ENCODE measurements at places on chromosomes 4 and X.

DNA sequence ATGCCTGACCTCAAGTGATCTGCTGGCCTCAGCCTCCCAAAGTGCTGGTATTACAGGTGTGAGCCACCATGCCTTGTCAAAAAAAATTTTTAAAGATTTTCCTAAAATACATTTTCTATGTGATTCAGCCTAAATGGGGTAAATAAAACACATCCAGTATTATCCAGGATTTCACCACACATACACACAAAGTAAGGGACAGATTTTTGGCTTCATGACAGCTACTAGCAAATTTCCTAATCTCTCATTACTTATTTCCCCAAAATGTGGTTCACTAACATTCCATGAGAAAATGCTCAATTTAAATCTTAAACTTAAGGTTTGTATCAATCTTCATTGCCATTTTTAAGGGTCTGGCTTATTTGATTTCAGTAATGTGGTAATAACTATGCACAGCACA lies 348.5 kb upstream of the INTU start:
- no peak for DNase-seq

- no peak for DNase-seq
These were observed 703 bp upstream of the FTSJ1 start for GRCh38 chrX:48475296-48475695.

DNA sequence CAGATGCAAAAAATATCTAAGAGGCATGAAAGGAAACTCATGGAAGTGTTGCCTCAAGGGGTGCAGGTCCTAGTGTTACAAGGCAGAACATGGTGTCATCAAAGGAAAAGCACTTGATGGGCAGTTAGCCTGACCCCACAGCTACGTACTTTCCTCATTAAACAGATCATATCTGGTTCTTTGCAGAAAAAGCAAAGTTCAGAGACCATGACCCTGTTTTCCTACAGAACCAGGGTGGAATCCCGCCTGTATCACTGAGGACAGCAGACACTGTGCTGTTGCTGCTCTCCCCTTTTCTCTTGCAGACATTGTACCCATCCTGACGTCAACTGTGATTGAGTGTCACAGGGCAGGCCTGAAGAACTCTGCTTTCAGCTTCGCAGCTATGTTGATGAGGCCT lies 91.7 kb downstream of the RFC1 start:
- DNase-seq, result no peak

GRCh38 chr4:83334425-83335241 lies at the start of gene HPSE:
HPSE (minus strand) TSS chr4:83334848; CDS start chr4:83334782, 66 bp downstream.
- DNase-seq, result peak; percentile 5

GRCh38 chr4:164799410-164799809 lies 45.5 kb downstream of the SMIM31 start:
- DNase-seq, result no peak

GRCh38 chrX:46236411-46236810 lies 308.8 kb downstream of the ZNF674 start:
- DNase-seq, result no peak

- no peak for DNase-seq
These were observed 42.0 kb downstream of the SRPX2 start for GRCh38 chrX:100685997-100686305.

DNA sequence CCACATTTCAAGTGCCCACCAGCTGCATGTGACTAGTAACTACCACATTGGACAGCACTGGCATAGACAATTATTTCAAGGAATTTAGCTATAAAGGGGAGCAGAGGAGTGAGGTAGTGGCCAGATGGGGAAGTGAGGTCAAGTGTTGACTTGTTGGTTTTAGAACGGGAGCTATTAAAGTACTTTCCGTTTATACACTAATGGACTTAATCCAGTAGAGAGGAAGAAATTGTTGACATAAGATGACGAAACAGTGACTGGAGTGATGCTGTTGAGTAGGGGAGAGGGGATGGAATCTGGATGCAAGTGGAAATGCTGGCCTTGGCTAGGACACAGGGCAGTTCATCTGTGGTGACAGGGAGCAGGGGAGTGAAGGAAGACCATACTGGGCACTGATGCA lies 154.4 kb downstream of the AMMECR1 start:
- no peak for DNase-seq

DNA sequence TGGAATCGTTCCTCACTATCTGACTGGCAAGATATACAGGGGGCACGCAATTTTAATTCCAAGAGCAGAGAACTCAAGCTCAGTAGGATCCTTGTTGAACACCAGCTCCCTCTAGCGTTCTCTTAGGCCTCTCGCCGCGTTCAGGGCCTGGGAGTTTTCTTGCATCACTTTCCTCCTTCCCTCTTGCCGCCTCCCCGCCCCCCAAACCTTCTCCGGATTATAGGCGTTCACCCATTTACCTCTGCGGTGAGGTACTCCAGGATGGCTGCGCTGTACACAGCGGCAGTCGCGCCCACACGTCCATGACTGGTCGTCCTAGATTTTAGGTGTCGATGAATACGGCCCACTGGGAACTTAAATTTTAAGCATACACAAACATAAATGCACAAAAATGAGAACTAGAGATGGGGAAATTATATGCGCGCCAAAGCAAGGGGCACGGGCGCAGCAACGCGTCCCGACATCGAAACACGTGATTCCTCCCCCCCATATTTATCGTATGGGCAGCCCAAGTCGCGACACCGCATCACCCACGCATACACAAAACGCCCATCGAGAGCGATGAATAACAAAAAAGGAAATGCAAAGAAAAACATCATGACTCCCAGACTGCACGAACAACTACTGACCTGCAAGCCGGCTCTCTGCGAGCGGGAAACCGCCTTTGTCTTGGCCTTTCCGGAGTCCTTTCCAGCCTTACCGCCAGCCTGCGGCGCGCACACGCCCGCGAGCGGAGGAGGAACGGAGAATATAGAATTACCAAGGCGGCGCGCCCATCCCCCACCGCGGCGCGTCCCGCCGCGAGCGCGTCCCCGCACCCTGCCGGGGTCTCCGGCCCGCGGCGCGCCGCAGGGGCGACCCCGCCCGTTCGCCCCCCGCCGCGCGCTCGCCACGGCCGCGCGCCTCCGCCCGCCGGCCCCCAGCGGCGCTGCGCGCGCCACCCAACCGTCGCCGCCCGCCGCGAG lies 759 bp downstream of the H2AZ1 start:
- DNase-seq, result peak; percentile 34

- no peak for DNase-seq
These were observed 66.6 kb upstream of the SLIT2 start for GRCh38 chr4:20185103-20185502.

DNA sequence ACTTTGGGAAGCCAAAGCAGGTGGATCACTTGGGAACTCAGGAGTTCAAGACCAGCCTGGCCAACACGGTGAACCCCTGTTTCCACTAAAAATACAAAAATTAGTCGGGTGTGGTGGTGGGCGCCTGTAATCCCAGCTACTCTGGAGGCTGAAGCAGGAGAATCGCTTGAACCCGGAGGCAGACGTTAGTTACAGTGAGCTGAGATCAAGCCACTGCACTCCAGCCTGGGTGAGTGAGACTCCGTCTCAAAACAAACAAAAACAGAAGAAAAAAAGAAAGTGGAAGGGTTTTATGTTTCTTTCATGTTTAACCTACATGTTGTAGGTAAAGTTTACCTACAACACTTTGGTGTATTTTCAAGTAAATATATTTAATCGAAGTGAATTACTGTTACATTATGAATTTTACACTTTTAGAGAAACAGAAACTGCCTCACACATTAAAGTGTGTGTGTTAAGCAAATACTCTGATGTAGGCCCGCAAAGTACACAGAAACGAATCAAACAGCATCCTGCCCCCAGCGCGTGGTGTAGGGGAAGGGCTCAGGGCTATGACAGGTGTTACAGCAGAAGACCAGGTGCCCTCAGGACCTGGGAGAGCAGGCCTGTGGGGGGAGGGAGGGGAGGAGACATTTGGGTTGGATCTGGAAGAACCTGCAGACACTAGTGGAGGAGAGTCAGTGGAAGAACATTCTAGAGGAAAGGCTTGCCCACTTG lies 39.0 kb downstream of the PTTG2 start:
- no peak for DNase-seq

GRCh38 chrX:105821471-105822121 lies 743 bp upstream of the NRK start:
- DNase-seq, result no peak

DNA sequence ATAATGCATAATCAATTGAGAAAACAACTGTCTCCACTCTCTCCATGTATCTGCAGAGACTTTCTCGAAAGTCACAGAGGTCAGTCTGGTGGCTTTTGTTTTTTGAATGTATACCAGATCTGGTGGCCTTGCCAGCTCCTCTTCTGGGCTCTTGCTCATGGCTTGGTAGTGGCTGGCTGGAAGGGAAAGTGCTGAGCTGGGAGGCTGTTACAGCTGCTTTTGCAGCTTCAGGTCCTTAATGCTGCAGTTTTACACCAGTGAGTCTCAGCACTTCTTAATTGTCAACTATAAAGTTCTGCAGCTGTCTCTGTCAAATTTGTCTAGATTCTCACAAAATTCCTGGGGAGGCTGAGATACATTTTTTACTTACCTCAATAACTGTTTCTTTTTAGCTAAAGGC lies 390.0 kb downstream of the GRXCR1 start:
- no peak for DNase-seq

- DNase-seq, result no peak
These were observed 279.3 kb upstream of the DIPK2B start for GRCh38 chrX:45479835-45480422.

DNA sequence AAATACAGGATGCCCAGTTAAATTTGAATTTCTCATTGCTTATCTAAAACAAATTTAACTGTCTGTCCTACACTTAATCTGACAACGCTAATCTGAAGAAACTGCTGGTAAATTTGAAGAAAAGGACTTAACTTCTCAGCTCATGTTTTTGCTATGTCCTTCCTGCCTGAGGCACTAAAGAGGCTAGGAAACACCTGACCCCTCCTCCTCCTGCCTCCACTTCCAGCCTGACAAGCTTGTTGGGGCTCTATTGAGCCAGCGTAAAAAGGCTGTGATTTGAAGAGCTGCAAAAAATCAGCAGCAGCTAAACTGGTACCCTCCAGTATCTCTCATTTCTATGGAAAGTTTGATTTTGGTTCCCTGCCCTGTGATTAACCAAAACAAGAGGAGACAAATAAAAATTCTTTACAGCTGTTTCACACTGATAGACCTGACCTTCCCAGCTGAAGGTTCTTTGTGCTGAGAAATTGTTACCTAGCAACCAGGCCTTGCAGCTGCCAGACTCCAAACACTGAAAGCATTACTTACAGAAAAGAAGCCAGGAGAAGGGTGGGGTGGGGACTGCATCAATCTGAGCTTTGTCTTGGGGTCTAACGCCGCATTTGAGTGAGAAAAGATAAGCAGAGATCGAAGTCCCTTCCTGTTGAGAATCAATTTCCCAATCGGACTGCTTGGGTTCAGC lies 35.0 kb downstream of the DCX start:
- no peak for DNase-seq

DNA sequence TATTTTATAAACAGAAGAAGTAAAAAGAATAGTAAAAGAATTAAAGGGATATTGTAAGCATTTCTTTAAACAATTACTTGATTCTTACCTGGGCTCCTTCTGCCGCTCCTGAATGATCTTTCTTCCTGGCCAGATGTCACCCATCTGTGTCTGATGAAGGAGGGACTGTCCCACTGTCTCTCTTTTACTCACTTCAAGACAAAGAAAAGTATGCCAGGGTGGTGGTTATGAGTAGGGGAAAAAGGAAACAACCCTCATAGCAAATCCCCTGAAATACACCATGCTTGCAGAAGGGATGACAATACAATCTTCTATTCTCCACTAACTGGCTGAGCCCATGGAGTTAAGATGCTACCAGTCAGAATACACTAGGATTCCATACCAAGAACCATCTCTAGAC lies 31.1 kb downstream of the SYTL4 start:
- no peak for DNase-seq

DNA sequence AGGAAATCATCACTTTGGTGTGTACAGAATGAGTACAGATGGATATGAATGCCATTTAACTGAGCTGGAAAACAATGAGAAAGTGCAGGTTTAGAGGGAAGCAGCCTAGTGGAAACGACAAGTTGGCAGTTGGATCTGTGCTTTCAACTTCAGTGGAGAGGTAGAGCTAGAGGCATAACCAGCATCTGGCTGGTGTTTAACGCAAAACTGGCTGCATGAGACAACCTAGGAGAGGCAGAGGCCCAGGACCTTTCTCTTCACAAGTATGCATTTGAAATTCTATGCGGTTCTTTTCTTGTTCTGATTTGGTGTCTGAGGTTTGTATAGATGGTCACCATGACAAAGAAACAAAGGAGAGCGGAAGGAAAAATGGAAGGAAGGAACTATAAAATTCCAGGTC lies 63.1 kb downstream of the ANXA5 start:
- no peak for DNase-seq

DNA sequence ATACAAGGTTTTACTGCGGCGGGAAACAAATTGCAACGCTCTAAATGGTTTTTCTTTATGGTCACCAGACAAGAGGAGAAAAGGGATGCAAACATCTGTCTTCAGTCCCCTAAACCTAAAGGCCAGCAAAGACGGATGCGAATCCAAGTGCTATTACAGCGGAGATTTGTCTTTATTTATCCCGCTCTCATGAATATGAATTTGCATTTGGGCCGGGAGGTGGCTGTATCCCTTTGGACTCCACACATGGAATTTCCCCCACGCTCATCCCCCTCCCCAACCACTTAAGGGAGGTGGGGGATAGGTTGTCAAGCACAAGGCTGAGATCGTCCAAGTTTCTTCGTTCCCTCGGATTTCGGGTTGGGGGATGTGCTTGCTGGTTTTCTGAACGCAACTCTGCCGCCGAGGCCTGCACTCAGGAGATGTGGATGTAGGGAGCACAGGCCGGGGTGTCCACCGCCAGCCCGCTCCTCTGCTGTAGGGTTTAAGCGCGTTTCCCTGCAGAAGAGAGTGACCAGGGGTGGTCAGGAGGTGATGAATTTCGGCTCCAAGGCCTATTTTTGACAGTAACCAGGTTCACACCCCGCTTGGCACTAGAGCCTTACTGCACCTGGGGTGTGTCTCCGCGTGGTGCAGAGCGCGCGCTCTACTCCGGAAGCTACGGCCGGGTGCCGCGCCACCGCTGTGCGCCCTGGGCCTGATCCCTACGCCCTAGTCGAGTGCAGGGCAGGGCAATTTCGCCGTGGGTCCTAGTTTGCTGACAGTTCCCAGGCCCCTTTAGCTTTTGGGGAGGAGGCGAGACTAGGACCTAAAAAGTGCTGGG lies 2.3 kb upstream of the PHOX2B start:
- no peak for DNase-seq

GRCh38 chrX:83916525-83916924 lies 55.6 kb downstream of the CYLC1 start:
- DNase-seq, result no peak

- no peak for DNase-seq
These were observed 9.0 kb downstream of the USO1 start for GRCh38 chr4:75733369-75733768.

GRCh38 chr4:102809190-102809589 lies 18.2 kb downstream of the UBE2D3 start:
- DNase-seq, result no peak

GRCh38 chr4:145681956-145682355 lies 2.0 kb downstream of the C4orf51 start:
- DNase-seq, result no peak

GRCh38 chr4:80072228-80072743 lies 743 bp downstream of the ANTXR2 start:
- peak; percentile 29 for DNase-seq

DNA sequence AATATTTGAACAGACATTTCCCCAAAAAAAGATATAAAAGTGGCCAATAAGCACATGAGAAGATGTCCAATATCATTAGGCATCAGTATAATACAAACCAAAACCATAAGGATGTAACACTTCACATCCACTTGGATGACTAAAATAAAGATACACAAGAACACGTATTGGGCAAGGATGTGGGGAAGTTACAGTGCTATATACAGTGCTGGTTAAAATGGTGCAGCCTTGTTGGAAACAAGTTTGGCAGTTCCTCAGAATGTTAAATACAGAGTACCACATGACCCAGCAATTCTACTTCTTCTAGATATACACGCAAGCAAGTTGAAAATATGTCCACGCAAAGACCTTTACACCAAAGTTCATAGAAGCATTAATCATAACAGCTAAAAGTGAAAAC lies 58.9 kb downstream of the HAUS3 start:
- no peak for DNase-seq
